Activated T-cell treated with anti-CD3 and anti-CD28 coated beads, Interleukin-2, amount 50 U/mL, for 48 hours (primary cell): ENCODE measurements at places on chromosomes 6 and 20.

- DNase-seq, result no peak
Measured at GRCh38 chr6:33547499-33547898, 32.6 kb downstream of the BAK1 start.

GRCh38 chr6:2853769-2854395 is 12.2 kb upstream of the SERPINB1 start:
- DNase-seq, result peak; percentile 88

DNA sequence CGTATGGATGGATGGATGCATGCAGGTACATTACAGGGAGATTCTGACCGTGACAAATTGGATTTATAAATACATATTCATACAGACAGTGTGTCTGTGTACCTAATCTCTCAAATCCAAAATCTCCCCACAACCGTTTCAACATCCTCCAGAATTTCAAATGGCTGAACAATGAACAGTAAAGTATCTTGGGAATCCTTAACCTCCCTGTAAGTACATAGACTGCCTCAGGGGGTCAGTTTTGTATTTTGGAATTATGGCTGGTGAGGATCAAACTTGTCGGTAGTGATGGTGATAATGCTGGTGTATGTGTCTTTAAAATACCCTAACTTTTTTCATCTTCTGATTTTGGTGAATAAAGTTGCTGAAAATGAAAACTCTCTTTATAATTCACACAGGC is 246.2 kb downstream of the FOXC1 start:
- DNase-seq, result no peak

DNA sequence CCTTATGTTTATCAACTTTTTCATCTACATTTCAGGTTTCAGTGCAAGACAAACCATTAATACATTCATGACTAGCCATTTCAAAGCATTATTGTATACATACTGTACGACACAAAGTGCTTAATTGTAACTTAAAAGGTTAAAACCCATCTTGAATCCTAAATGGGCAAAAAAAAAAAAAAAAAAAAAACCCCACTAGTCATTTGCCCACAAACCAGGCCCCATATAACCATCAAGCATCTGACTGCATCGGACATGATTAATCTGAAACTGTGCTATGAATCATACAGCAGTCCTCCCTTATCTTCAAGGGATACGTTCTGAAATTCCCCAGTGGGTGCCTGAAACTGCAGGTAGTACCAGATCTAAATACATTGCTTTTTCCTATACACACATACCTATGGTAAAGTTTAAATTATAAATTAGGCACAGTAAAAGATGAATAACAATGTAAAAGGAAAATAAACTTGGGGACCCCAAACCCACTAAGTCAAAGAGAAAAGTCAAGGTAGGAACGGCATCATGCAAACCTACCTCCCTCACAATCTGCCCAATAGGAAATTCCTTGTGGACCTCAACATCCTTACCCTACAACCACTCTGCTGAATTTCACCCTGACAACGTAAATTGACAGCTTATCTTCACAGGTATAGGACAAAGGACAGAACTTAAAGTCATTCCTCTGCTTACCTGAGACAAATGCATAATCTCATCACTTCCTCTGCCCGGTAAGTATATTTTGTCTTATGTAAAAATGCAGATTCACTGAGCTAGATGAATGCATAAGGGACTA is 14.3 kb downstream of the B4GALT5 start:
- DNase-seq, result no peak

GRCh38 chr6:131640576-131640975 is 3.5 kb downstream of the ENPP3 start:
- no peak for DNase-seq

GRCh38 chr6:34059136-34059731 is 86.7 kb downstream of the GRM4 start:
- no peak for DNase-seq

GRCh38 chr20:22826306-22827230 is 208.5 kb upstream of the SSTR4 start:
- DNase-seq, result no peak

DNA sequence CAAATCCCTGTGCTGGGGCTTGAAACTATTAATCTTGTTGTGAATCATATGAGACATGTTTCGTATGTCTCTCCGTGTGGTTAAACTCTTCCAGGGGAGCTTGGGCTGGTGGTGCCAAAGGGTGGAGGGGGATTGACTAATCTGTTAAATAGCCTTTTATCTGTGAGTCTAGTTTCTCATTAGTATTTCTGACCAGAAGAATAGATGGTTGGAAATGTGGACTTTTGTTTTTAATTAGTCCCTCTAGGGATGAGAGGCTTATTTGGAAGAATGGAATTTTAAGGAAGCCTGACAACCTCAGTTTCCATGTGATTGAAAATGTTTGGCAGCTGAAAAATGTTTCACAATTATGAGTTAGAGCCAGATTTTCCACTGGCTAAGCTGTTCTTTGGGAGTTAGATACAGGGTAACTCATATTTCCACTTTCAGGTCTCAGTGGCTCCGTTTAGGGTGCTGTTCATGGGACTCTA is 117.3 kb downstream of the BCKDHB start:
- no peak for DNase-seq

DNA sequence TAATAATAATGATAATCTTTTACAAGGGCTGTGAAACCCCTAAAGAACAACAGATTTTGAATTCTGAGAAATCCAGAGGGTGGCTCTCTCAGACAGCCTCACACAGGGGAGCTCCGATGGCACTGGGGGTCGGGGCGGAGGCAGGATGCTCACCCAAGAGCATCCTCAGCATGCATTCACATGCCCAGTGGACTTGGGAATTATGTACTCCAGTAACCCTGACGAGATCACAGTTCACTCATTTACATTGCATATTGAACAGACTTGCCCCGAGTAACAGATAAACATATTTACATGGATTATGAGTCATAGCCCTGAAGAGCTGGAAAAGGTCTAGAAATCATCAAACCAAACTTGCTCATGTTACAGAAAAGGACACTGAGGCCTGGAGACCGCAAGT is 482.7 kb upstream of the JARID2 start:
- DNase-seq, result no peak

- no peak for DNase-seq
Measured at GRCh38 chr20:56987986-56988385, 278.5 kb downstream of the BMP7 start.

- no peak for DNase-seq
Measured at GRCh38 chr6:149806127-149806526, 56.6 kb downstream of the PCMT1 start.

GRCh38 chr6:154429711-154430110 is 73.1 kb upstream of the IPCEF1 start:
- no peak for DNase-seq

- no peak for DNase-seq
Measured at GRCh38 chr6:48754641-48755040, 643.6 kb upstream of the PTCHD4 start.

- DNase-seq, result no peak
Measured at GRCh38 chr6:56529594-56530191, 113.0 kb downstream of the DST start.

DNA sequence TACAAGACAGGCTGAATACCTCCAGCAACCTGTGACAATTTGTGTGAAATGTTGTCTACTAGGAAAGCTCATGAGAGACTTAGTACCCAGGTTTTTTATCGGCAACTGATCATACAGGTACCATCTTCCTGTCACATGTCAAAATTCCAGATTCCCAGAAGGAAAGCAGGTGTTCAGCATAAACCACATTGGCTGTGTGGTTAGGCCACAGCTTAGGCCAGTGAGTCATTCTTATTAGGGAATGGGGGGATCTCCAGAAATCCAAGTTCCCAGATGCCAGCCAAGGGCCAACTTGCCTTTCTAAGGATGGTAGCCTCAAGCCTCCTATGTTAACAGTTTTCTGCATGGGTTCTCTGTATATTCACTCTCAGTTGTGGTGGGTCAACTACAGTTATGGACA is 65.9 kb downstream of the FAM184A start:
- DNase-seq, result no peak

GRCh38 chr6:148358196-148358785 is 15.7 kb downstream of the SASH1 start:
- no peak for DNase-seq

DNA sequence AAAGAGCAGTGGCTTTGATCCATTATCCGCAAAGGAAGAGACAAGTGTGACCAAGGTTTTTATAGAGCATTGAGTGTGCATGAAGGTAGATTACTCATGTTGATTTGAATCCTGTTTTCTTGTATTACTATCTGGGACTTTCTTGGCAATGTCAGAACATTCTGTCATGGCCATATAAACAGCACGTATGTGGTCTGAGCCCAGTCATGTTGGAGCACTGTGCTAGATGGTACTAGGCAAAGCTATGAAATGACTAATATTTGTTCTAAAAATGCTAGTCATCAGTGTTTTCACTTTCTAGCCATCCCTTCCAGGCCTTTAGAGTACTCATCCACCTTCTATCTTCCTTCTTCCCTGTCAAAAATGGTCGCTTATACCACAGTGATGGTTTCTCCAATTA is 278.6 kb upstream of the FLRT3 start:
- no peak for DNase-seq

DNA sequence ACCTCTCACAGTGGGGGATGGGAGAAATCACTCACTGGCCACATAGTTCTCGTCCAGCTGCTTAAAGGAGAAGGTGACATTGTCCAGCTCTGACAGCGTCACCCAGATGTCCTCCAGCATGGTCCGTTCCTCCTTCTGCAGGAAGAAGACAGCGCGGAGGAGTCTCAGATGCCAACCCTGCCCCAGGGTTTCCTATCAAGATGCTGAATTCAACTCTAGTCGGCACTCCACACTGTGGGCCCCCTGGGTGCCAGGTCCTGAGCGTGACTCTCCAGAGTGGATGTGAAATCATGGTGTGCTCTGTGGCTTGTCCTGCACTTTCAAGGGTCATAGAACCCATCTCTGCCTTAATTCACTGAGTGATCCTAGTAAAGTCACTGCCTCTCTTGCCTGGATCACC is 193.2 kb downstream of the PREX1 start:
- no peak for DNase-seq

GRCh38 chr20:62590309-62591121 is 51.8 kb upstream of the SLCO4A1 start:
- no peak for DNase-seq

- no peak for DNase-seq
Measured at GRCh38 chr20:47865912-47866311, 80.6 kb upstream of the SULF2 start.

- DNase-seq, result no peak
Measured at GRCh38 chr6:116812051-116812650, 16.7 kb downstream of the GPRC6A start.

- DNase-seq, result no peak
Measured at GRCh38 chr20:47189060-47189459, 167.4 kb downstream of the ZMYND8 start.

DNA sequence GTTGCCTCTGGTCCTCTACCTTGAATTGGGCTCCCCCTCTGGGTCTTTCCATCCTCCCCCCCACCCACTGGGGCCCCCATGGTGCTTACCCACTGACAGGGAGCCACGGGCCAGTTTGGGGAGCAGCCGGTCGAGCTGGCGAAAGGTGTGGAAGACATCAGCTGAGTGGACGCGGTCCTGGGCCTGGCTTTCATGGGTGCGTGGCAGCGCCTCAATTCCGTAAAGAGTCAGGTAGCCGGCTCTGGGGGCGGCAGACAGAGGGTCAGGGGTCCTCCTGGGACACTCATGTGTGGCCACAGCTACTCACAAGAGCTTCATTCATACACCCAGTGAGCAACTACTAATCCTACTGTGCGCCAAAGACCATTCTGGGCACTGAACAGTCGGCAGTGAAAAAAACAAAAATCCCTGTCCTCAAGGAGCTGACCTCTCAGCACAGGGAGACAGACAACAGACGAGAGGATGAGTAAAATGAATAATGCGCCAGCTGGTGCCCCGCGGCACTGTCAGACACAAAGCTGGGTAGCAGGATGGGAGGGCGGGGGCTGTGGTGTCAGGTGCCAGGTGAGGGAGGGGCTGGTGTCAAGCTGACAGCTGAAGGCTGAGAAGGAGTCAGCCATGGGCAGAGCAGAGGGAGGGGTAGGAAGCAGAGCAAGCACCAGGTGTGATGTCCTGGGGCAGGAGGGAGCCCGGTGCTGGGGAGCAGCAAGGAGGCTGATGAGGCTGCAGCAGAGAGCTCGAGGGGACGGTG is 28.3 kb downstream of the PTGIS start:
- no peak for DNase-seq
